ENCODE measurements at places on chromosomes 13 and 19.

GRCh38 chr13:100659578-100659977 lies 15.0 kb downstream of the TMTC4 start:
- no peak for DNase-seq

DNA sequence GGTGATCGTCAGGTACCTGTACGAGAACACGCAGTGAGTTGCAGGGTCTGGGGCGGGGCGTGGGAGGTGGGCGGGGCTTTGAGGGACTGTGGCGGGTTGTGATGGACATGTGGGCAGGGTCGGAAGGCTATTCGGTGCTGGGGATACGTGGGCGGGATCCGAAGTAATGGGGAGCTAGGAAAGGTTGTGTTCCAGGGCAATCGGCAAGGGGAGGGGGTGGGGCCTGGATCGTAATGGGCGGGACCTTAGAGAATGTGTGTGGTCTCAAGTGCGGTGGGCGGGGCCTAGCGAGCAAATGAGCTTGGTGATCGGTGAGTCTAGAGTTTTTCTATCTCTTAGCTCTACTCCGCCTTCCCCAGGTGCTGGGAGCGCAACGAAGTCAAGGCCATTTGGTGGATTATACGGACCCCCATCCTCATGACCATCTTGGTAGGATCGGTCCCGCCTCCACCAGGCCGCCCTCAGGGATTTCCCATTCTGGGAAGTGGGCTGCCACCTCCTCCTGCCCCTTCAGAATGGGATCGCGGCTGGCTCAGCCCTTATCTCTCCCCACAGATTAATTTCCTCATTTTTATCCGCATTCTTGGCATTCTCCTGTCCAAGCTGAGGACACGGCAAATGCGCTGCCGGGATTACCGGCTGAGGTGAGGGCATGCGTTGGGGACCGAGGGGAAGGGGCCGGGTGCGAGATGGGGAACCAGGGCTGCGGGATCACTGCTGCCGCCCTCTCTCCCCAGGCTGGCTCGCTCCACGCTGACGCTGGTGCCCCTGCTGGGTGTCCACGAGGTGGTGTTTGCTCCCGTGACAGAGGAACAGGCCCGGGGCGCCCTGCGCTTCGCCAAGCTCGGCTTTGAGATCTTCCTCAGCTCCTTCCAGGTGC lies 9.6 kb downstream of the GIPR start:
- DNase-seq, result no peak

DNA sequence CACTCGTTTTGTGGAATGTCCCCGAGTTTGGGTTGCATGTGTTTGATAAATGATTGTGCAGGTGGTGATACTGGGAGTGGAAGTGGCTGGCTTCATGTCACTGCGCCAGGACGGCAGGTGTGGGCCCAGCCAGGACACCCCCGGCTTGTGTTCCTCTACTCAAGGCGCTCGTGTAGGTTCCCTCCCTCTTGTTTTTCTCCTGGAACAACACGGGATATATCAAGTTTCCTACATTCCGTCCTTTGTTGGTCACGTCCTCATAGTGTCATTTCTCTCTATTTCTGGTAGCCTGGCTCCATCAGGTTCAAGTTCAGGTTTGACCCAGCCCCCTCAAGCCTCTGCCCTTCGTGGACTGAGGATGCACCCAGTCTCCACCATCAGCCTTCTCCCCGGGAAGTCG lies 16.3 kb downstream of the IL17D start:
- no peak for DNase-seq

DNA sequence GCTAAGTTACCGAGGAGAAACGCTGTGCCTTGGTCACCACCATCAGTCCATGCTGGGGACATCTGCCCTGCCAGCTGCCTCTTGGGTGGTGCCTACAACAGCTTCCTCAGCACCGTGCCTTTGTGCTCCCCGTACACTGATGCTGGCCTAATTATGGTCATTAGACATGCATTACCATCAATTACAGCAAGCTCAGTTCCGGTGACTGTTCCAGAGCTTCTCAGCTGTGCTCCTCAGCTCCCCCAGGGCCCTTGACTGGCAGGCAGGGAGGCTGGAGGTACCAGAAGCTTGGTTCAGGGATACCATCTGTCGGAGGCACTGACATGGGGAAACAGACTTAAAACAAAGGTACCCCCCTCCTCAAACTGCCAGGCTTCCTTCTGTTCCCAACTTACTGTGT lies 40.2 kb downstream of the CILP2 start:
- DNase-seq, result no peak

- DNase-seq, result no peak
Observed at GRCh38 chr13:23750383-23751121, 138.6 kb downstream of the MIPEP start.

DNA sequence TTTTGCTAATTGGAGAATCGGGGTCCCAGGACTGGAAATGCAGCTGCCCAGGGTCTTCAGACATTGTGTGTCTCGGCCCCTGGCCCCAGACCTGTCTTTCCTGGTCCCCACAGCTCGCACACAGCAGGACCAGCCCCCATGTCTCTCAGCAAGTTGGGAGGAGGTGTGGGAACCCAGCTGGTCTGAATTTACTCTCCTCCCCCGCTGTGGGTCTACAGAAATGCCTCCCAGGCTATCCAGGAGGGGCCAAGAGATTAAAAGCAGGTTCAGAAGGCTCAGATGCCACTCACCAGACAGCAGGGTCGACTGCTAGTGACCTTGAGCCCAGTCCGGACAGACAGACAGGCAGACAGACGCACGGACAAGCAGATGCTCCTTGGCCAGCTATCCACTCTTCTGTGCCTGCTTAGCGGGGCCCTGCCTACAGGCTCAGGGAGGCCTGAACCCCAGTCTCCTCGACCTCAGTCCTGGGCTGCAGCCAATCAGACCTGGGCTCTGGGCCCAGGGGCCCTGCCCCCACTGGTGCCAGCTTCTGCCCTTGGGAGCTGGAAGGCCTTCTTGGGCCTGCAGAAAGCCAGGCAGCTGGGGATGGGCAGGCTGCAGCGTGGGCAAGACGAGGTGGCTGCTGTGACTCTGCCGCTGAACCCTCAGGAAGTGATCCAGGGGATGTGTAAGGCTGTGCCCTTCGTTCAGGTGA lies at the start of gene DAND5:
TSS of gene DAND5 (plus strand) at position 285 of the 697 bp plus-strand sequence. CDS start at position 370, 85 bp downstream.
- no peak for DNase-seq

DNA sequence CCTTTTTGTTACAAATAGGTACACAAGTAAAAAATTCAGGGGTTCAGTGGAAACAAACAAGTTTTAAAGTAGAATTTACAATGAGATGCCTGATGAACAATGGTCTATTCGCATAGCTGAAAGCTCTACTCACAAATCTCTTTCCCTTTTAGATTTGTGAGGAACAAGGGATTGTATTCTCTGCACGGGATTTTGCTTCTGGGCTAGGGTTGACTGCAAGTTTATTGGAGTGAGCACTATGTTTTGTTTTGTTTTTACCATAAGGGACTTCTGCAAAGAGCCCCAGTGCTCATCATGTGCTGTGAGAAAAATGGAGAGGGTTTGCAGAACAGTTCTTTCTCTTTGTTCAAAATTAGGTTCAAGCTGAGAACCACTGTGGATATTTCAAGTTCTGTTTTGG lies 160.5 kb downstream of the DLEU7 start:
- DNase-seq, result no peak

DNA sequence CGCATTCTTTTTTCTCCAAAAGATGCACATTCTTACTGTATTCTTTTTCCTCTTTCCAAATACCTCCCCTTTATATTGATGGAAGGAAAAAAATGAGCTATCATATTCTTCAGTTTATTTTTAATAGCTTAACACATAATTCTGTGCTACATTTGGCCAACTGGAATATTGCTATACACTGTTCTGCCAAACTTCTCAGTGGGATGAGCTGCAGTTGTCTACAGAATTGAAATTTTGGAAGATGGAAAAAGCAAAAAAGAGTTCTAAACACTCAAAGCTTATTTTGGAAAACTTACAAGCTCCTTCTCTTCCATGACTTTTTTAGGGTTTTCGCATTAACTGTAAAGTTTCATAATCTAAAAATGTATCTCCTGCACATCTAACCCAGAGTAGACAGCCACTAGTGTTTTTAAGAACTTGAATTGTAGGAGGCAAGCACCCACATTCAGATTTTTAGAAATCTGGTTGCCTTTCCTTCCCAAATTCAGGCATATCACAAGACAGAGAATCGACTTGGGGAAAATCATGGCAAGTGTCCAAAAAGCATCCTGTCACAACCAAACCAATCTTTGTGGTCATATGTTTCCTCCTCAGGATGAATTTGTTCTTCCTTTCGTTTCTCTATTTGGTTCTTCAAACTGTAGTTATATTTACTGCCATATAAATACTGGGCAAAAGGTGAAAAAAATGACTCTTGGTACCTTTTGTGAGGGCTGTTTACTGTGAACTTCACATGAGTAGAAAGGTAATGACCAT lies 111.4 kb upstream of the FRY start:
- DNase-seq, result no peak

- DNase-seq, result no peak
Observed at GRCh38 chr13:56216221-56216620, 924.5 kb upstream of the PRR20A start.

DNA sequence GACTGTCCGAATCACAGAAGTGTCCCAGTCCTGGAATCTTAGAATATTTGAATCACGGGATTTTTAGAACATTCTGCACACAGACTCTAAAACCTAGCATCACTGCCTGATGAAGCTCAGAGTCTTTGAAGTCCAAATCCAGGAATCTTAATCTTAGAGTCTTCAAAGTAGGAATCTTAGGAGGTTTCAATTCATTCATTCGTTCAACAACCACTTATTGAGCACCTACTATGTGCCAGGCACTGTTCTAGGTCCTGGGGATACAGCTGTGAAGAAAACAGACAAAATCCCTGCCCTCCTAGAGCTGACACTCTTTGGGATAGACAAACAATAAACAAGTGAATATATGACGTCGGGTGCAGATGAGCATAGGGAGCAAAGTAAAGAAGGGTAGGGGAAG lies 1.7 kb downstream of the RTN2 start:
- no peak for DNase-seq

DNA sequence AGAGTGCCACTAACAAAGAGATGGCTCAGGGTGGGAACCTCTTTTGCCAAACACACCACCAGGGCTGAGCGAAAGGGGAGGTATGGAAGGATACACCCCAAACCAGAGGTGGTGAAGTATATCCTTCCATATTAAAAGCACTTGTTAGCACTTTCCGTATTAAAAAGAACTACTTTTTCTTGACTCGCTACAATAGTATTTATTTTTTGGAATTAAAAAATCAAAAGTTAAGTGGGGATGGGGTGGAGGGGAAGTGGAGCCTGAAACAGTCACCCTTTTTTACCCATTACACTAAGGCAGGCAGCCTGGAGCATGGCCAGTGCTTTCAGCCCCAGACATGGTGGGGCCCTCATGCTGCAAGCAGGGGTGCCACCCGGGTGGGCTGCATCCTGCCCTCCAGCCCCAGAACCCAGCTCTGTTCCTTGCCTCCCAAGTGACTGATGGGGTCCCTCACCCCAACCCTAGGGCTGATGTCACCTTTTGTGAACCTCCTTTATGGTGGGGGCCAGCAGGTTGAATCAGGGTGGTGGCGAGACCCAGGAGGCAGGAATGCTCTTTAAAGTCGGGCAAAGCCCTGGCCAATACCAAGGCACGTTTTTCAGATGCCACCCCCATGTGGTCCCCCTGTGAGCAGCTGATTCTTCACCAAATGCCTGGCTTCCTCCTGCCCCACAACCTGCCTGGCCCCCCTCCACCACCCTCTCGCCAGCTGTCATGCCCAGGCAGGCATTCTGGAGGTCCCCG lies 31.0 kb downstream of the LYL1 start:
- DNase-seq, result no peak

GRCh38 chr19:46494941-46495785 lies 504 bp downstream of the PNMA8B start:
- no peak for DNase-seq

- DNase-seq, result no peak
Observed at GRCh38 chr13:109626386-109627171, 159.8 kb downstream of the IRS2 start.

DNA sequence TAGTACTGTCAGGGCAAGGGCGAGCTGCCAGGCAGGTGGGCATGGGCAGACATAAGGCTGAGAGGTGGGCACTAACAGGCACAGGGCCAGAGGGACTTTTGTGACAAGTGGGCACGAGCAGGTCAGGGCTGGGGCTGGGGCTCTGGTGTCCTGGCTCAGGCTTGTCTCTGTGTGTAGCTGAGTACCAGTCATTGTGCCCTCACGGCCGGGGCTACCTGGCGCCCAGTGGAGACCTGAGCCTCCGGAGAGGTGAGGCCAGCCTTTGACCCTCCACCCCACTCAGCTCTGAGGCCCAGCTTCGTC lies 21.6 kb downstream of the LTBP4 start:
- DNase-seq, result no peak

DNA sequence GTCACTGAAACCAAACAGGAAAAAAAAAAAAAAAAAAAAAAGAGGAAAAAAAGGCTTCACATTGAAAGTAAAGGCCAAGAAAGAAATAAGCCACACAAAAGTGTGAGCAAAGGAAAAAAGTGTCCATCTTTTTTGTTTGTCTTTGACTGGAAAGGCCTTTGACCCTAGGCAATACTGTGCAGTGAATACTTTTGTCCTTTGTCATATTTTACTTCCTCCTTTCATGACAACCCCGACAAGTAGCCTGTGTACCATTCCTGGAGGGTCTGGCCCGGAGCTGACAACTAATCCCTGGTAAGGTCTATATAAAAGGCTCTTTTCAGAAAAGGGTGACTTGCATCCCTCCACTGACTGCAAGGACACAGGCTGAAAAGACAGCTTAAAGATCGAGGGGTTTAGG lies 12.9 kb upstream of the MICU2 start:
- no peak for DNase-seq

GRCh38 chr13:21018220-21018619 lies 43.2 kb downstream of the LATS2 start:
- DNase-seq, result no peak

DNA sequence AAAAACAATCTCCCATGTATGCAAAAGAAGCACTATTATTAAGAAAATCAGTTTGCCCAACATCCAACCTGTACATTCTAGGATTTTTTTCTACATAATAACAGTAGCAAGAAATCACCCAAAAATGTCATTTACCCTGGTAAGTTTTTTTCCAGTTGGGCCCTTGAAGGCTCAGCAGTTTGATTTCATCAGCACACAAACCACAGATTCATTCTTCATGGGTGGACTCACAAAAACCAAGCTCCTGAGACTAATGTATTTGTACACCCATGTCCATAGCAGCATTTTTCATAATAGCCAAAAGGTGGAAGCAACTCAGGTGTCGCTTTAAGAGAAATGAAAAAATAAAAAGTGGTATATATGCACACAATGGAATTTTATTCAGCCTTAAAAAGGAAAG lies 210.1 kb downstream of the TBC1D4 start:
- DNase-seq, result no peak

DNA sequence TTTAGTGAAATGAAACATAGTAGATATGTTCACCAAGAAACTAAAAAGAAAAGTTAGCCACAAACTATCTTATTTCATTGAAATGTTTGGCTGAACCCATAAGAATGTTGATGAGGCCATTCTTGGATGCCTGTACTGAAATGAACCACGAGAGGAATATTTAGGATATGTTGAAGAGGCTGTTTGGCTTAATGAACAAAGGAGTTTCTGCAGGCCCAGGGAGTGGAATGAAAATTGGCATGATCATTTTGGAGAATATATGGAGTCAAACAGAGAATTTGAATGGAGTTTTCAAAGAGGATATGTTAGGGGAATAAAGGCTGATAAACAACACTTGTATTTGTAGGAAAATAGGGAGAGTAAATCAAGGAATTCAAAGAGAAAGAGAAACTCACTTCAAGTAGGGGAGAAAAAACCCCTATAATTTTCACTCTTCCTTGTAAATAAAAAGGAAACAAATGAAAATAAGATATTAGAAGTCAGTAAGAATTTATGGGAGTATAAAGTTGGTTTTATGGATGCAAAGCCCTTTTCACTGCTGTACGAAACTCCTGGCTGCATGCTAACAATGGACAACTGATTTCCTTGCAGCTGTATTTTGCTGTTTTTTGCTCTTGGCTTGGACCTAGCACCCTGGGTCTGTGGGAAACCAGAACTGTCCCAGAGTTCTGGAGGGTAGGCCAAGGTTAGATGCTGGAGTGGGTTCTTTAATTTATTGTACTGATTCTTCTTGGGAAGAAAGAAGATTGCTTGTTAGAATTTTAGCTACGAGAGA lies 36.5 kb downstream of the KL start:
- no peak for DNase-seq

All from NCI-H2107 (cell line).